Vagina (tissue), 2 donors: ENCODE measurements at places on chromosomes 5 and 9. TPM values are rescaled to one million over a fixed set of nuclear protein-coding genes. Genes with fewer than 3 reads are reported as not detected.
A peak's percentile ranks its signal among the peaks of the same experiment; 100 is the strongest.

The BHMT gene
- not detected for total RNA-seq

- H3K4me3 ChIP-seq: no peak overlapping the region
- no peak overlapping the region for H3K27ac ChIP-seq
- no peak for DNase-seq
- H3K36me3 ChIP-seq: no peaks in the 10 kb centered on the region
- H3K4me1 ChIP-seq: peaks cover 36% of the 10 kb centered on the region
Observed at GRCh38 chr9:36398745-36399144, 1.3 kb downstream of the RNF38 start.

- H3K4me1 ChIP-seq: peaks cover 30% of the 10 kb centered on the region
- no peak overlapping the region for H3K27ac ChIP-seq
- no peaks in the 10 kb centered on the region for H3K27me3 ChIP-seq
- no peak overlapping the region for H3K4me3 ChIP-seq
- DNase-seq: no peak
Observed at GRCh38 chr9:135214706-135215105, 127.2 kb downstream of the OLFM1 start.

The DPYSL3 gene
- 68.5 TPM for total RNA-seq

- H3K4me3 ChIP-seq: no peak overlapping the region
- H3K4me1 ChIP-seq: no peaks in the 10 kb centered on the region
- H3K27me3 ChIP-seq: no peaks in the 10 kb centered on the region
- no peak for DNase-seq
- no peak overlapping the region for H3K27ac ChIP-seq
- H3K36me3 ChIP-seq: no peaks in the 10 kb centered on the region
Observed at GRCh38 chr9:98488571-98489312, 220.0 kb downstream of the GABBR2 start.

- no peak overlapping the region for H3K4me3 ChIP-seq
- H3K36me3 ChIP-seq: peaks cover 21% of the 10 kb centered on the region
- H3K4me1 ChIP-seq: no peaks in the 10 kb centered on the region
- no peak for DNase-seq
Observed at GRCh38 chr5:80793354-80793753, 138.6 kb upstream of the DHFR start.

GRCh38 chr9:135179976-135180375, 92.5 kb downstream of the OLFM1 start:
- no peak for DNase-seq
- no peak overlapping the region for H3K27ac ChIP-seq
- no peaks in the 10 kb centered on the region for H3K36me3 ChIP-seq
- H3K4me1 ChIP-seq: no peaks in the 10 kb centered on the region
- peaks cover 4% of the 10 kb centered on the region for H3K27me3 ChIP-seq

DNA sequence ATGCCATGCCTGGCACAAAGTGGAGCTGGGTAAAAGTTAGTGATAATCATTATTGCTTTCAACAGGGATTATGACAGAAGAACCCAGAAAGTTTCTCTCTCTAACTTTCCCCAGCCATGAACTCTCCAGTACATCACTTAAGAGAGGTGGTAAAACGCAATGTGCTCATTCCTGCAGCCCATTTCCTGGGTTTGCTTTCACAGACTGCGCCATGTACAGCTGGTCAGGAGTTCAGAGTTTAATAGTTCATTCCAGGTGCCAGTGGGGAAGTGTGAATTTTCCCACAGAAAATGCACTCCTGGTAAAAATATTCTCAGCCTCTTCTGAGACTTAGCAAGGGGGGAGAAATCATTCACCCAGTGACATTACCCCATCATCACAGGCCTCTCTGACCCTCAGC, 35.5 kb downstream of the ADAM19 start:
- no peaks in the 10 kb centered on the region for H3K36me3 ChIP-seq
- H3K27ac ChIP-seq: peak overlapping the region; percentile 63
- H3K4me3 ChIP-seq: no peak overlapping the region
- peaks cover 49% of the 10 kb centered on the region for H3K4me1 ChIP-seq
- no peaks in the 10 kb centered on the region for H3K27me3 ChIP-seq

DNA sequence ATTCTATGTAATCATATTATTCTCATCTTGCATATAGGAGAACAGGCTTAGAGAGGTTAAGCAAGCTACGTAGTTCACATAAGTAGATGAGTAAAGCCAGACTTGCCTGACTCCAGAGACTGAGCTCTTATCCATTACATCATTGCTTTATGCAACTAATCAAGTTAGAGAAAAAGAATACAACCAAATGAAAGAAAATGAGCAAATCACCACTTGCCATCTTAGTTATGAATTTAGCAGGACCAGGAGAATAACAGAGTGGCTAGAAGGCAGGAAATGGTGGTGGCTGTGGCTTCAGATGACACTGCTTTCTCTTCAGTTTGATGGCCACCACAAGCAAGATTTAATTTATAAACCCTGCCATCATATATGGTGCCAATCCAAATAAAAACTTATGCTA, 26.6 kb downstream of the POC5 start:
- no peak overlapping the region for H3K27ac ChIP-seq
- H3K27me3 ChIP-seq: no peaks in the 10 kb centered on the region
- no peak for DNase-seq
- peaks cover 7% of the 10 kb centered on the region for H3K36me3 ChIP-seq
- H3K4me1 ChIP-seq: no peaks in the 10 kb centered on the region

- no peaks in the 10 kb centered on the region for H3K27me3 ChIP-seq
- no peak for DNase-seq
- no peak overlapping the region for H3K4me3 ChIP-seq
Observed at GRCh38 chr9:115943431-115944165, 210.0 kb upstream of the PAPPA start.

The ZDHHC11 gene
- total RNA-seq: 5.6 TPM

The ZBTB34 gene
- 8.6 TPM for total RNA-seq

GRCh38 chr9:130835441-130836298, 616 bp downstream of the ABL1 start:
- peak overlapping the region; percentile 91 for H3K27ac ChIP-seq
- H3K4me1 ChIP-seq: peaks cover 63% of the 10 kb centered on the region
- DNase-seq: no peak
- no peaks in the 10 kb centered on the region for H3K36me3 ChIP-seq
- H3K27me3 ChIP-seq: no peaks in the 10 kb centered on the region

DNA sequence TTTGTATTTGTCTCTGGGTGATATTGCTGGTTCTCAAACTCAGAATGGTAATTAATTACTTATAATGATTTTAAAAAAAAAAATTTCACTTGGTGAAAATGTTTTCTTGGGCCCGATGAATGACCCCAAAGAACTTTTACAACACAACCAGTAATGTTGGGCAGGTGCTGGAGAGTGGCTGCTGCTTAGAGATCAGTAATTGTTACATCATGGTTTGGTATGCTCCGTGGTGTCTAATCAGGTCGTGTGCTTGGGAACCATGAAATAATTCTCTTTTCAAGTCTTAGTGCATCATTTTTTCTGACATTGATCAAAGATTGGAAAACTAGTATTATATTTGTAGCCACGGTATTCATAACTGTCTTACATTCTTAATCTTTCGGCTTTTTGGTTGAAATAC, 29.3 kb downstream of the PCBD2 start:
- H3K4me3 ChIP-seq: no peak overlapping the region
- no peak for DNase-seq
- no peak overlapping the region for H3K27ac ChIP-seq
- no peaks in the 10 kb centered on the region for H3K36me3 ChIP-seq

The PDLIM4 gene
- total RNA-seq: 76.4 TPM

DNA sequence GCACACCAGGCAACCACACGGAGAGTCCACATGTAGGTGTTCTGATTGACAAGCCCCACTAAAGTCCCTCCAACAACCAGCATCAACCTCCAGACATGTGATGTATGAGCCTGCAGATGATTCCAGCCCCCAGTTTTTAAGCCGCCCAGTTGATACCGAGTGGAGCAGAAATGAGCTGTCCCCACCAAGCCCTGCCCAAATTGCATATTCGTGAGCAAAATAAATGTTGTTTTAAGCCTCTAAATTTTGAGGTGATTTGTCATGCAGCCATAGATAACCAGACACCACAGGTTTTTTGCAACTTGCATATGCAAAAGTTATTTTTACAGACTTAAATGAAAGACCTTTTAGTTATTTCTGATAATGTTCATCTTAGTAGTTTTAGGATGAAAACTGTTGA, 187.7 kb downstream of the PIK3R1 start:
- no peak for DNase-seq
- H3K4me3 ChIP-seq: no peak overlapping the region
- no peaks in the 10 kb centered on the region for H3K36me3 ChIP-seq
- H3K27ac ChIP-seq: no peak overlapping the region
- peaks cover 8% of the 10 kb centered on the region for H3K4me1 ChIP-seq
- no peaks in the 10 kb centered on the region for H3K27me3 ChIP-seq

- H3K27ac ChIP-seq: peak overlapping the region; percentile 86
- DNase-seq: no peak
- H3K36me3 ChIP-seq: no peaks in the 10 kb centered on the region
- H3K27me3 ChIP-seq: no peaks in the 10 kb centered on the region
- peaks cover 98% of the 10 kb centered on the region for H3K4me1 ChIP-seq
Observed at GRCh38 chr9:95024097-95024671, 293.3 kb downstream of the FANCC start.

DNA sequence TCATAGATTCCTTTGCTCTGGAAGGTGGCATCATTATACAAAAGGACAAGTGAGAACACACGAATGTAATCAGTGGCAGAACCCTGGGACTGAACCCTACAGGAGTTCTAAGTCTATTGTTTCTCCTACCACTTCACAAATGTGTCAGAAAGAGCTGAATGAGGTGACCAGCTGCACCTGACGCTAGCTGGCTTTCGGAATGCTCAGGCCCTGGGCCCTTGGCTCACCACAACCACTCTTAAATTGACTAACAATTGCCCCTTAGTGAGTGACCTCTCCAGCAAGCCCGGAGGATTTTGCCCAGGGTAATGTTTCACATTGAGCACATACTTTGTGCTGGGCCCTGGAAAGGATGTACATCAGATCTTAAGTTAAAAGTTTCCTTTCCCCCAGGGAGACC, 41.2 kb upstream of the ABCA1 start:
- H3K27ac ChIP-seq: peak overlapping the region; percentile 89
- no peak overlapping the region for H3K4me3 ChIP-seq
- no peaks in the 10 kb centered on the region for H3K36me3 ChIP-seq
- no peaks in the 10 kb centered on the region for H3K27me3 ChIP-seq
- H3K4me1 ChIP-seq: peaks cover 29% of the 10 kb centered on the region

DNA sequence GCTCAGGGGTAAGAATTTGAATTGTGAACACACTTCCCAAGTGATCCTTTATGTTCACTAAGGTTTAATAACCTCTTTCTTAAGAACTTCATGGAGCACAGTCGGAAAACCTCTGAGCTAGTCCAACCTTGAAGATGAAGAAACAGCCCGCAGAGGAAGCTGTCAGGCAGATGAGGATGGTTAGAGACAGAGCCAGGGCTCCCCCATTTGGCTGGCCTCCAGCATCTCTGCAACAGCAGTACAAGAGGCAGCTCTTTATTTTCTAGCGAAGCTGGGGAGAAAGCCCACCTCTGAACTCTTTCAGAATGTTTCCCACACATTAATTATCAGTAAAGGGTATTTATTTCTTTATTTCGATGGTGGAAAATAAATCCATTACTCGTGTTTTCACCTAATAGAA, 350.8 kb downstream of the DMRT2 start:
- no peak overlapping the region for H3K4me3 ChIP-seq
- no peak for DNase-seq
- no peaks in the 10 kb centered on the region for H3K36me3 ChIP-seq
- no peaks in the 10 kb centered on the region for H3K27me3 ChIP-seq
- no peaks in the 10 kb centered on the region for H3K4me1 ChIP-seq
- H3K27ac ChIP-seq: no peak overlapping the region
